ENCODE measurements at places on chromosomes 6 and 20.
A peak's percentile ranks its signal among the peaks of the same experiment; 100 is the strongest.

DNA sequence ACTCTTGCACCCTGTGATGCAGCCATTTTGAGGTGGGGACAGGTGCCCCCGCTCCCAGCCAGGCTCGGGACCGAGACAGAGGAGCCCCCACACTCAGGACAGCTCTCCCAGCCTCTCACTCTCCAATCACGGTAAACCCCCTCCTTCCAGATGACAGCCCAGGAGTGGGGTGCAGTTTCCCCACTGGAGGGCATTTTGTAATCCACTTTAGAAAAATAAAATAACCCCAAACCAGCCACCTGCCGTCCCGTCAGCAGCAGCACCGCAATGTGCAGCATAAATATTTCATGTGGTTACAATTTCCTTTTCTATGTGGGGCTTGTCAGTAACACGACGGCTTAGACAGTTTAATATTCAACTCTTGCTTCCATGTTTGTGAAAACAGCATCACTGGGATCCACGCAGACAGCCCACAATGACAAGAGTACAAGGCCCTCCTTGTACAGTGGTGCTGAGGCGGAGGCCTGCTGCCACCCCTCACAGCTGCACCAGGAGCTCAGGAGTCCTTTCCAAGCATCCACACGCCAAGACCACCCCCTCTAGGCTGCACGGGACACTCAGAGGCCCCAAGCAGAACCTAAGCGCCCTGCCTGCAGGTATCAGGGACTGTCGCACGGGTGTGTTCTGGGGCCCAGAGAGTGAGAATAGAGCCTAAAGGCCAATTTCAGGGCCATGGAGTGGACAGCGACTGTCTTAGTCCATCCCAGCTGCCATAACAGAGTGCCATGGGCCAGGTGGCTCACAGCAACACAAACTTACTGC is 116.7 kb downstream of the JPH2 start:
- peak; percentile 19 for DNase-seq

GRCh38 chr6:157092736-157093135 is 230.6 kb downstream of the TMEM242 start:
- no peak for DNase-seq

DNA sequence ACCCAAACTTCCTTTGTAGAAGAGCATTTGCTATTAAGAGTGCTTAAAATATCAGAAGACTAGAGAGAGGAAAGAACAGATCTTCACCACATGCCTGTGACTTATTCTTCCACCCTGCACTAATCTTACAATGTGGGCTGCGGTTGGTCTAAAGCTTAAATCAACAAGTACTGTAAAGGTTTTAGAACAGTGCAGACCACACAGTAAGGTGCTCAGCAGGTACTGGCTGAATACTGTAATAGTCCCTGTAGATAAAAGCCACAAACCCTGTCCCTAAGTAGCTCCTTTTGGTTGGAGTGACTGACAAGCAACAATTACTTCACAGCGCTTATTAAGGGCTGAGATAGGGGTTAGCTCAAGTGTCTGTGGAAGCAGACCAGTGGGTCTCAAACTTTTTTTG is 972 bp upstream of the PHF3 start:
- no peak for DNase-seq

DNA sequence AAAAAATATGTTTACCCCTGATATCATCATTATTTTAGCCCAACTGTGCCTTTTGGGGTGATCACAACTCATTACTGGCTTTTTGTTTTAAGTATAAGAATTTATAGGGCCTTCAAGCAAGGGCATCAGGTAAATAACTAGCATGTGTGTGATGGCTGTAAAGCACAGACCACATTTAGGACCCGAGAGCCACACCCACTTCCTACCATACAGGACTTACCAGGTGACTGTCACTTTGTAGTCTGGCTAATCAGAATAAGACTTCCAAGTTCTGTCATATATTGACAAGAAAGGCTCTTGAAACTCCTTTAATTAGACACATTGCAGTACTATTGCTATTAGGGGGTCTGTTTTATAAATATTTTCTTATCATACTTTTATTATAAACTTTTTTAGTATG is 31.1 kb downstream of the TMEM242 start:
- DNase-seq: no peak

DNA sequence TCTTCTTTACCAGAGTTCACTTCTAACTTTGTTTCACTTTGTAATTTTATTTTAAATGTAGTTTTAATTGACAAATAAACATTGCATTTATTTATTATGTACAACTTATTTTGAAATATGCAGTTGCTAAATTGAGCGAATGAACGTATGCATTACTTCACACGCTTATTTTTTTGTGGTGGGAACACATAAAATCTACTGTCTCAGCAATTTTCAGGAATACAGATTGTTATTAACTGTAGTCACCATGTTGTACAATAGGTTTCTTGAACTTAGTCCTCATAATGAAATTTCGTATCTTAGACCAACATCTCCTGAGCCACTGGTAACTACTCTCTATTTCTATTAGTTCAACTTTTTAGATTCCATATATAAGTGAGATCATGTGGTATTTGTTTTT is 46.9 kb downstream of the NKAIN2 start:
- no peak for DNase-seq

DNA sequence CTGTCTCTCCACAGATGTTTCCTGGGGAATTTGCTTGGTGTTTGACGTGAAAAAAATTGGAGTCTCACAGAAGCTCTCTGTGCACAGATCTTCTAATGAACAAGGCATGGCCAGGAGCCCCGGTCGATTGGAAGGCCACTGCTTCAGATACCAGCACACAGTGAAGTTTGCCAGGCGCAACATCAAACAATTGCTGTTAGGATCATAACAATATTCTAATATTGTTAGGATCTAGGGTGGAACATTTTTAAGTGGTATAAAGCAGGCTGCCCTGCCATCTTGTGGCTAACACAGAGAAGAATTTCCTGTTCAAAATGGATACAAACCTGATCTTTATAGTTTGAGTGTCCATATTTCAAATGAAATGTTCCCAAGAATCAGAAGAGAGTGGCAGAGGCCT is 64.1 kb downstream of the C6orf118 start:
- DNase-seq: no peak

GRCh38 chr6:13496513-13497190 is 9.3 kb upstream of the GFOD1 start:
- no peak for DNase-seq

DNA sequence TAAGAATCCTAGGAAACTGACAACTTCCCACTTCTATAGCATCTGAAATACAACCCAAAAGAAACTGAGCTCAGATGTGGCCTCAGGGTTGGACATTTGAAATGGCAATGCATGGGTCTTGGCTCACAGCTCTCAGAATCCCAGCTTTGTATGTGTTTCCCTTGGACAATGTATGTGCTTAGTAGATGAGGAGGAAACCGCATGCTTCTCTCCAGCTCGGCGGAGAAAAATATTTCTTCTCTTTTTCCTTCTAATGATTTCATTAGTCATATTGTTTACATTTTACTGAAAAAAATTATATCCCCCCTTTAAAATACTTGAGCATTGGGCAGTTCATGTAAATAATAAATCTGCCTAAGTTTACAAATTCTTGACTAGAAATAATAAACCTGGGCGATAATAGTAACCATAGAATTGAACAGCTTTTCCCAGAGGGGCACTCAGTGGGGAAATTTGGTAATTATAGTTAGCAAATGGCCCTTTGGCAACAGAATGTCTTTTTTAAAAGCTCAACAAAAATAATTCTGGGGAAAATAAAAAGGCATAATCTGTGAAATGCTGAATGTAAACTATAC is 55.3 kb downstream of the PFDN4 start:
- DNase-seq: no peak

DNA sequence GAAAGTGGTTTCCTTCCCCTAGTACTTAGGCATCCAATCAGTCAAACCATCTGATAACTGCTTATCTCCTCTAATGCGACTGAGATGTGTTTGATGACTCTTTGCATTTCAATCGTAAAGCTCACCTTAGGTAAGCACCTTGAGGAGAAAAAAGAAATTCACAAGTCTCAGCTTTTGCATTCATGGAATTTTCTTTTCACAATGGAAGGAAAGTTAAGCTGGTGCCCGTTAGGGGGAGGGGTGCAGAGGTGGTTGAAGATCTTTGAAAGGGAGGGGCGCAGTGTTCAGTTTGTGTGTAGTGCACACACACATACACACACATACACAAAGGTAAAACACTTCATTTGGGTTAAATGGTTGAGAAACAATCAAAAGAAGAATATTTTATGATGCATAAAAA is 87.1 kb upstream of the SALL4 start:
- DNase-seq: no peak

- no peak for DNase-seq
Observed at GRCh38 chr20:21518292-21518991, 4.6 kb upstream of the NKX2-2 start.

DNA sequence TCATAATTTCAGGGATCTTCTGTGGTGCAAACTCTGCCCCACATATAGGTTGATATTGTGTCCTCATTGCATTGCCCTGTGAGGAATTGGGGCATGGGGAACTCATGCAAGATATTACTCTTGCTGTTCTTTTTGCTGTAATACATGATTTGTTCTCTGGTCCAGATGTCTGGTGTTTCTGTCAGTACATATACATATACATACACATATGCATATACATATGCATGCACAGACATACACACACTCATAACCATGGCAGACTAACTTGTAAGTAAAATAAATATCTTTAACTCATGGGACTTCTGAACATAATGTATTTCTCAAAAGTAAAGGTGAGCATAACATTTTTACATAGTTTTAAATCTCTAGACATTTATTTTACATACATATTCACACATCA is 438.3 kb downstream of the CD109 start:
- DNase-seq: no peak

- DNase-seq: no peak
Observed at GRCh38 chr6:117573006-117573680, 29.2 kb downstream of the GOPC start.

DNA sequence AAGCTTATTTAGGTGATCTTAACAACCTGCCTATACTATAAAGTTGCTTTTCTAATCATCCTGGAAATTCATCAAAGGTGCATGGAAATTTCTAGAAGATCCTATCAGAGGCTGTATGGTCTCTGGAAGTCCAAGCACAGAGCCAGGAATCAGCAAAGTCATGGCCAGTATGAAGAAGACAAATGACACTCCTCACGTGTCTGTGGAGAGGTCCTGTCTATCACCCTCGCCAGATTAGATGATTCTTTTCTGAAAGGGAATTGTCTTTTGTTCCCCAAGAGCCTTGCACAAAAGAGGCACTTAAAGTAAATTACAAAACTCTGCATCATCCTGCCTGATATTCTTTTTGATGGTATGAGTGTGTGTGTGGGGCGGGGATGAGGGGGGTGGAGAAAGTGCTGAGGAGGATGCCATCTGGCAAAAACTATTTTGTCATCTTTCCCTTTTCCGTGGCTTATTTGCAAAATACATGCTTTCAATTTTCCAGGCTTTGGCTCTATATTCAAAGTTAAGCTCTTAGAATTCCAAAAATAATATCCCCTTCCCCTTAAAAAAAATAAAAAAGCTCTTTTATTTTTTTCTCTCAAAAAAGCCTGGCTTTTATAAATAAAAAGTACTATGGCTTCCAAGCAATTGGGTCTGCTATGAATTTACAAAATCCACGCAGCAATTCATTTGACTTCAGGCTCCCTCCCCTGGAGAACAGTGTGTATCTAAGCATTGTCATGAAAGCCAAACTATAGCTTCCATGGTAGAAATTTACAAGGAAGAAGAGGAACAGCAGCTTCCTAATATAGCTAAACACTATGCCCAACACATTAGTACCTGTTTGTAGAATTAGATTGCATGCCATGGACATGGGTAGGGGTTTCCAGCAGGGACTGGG is 185.2 kb upstream of the ARG1 start:
- DNase-seq: no peak

DNA sequence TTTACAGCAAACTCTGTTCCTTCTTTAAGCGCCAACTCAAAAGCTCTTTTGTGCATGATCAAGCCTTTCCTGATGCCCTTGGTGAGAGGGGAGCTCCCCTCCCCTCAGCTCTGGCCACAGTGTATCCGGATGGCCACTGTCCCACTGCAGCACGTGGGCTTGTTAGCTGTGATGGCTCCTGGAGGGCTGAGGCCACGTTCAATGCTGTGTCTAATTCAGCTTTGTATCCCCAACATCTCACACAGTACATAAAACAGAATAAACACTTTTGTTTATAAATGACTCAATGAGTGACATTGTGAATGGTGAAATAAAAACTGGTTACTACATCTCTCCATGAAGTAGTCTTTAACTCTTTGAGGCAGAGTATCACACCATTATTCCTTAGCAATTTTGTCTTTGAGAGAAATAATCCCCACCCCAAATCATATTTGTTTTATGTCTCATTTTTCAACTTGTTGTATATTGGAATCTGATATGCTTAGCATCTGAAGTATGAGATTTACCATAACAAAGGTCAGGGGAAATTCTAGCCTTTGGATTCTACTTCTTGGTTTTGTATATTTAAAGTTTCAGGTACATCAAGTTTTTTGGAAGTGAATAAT is 44.5 kb downstream of the EDN1 start:
- DNase-seq: no peak

DNA sequence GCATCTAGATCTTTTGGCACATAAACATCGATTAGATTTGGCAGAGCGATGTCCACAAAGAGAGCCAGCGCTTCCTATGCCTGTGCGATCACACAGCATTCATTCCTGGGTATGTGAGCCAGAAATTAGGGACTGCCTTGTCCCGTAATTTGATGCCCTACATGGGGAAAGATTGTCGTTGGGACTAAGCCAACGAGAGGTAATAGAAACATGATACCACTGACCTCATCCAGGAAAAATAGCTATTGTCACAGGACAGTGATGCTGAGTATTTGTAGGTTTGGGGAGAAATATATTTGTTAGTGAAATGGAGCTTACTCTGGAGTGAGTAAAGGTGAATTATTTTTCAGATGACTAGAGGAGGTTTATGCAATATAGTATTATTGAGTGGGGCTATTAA is 154.0 kb downstream of the TSHZ2 start:
- no peak for DNase-seq

DNA sequence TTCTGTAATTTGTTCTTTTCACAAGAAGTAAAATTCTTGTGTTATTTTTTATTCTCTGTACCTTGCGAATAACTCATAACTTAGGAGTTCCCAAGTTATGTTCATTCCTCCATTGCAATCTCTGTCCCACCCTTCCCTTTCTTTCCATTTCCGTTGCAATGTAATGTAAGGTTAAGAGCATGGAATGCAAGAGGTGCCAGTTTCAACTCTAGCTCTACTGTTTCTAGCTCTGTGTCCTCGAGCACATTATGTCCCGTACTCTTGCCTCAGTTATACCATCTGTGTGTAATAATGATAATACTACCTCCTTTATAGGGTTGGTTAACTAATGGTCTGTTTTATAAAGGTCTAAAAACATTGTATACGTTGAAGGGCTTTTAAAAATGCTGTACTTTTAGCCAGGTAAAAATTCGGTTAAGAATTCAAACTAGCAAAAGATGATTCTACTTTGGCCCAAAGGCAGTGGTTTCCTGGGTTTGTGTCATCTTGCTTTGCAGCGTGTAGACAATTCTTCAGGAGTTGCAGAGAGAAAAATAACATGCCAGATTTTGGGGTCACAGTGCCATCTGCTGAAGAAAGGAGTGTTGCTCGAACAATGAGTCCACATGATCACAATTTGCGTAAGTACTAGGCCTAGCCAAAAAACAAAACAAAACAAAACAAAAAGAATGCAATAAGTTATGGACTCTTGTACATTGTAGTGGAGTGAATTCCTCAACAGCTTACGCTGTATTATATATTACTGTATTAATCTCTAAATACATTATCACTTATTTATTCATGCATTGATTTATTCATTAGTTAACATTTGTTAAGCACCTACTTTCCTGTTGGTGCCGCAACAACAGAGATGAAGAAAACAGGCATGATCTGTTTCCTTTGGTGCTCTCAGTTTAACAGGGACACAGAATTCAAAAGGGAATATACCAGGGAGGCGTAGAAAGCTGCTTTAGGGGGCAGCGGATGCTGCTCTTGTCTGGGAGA is 10.0 kb upstream of the PFDN4 start:
- DNase-seq: no peak
